ENCODE measurements at places on chromosomes 1 and 21.

DNA sequence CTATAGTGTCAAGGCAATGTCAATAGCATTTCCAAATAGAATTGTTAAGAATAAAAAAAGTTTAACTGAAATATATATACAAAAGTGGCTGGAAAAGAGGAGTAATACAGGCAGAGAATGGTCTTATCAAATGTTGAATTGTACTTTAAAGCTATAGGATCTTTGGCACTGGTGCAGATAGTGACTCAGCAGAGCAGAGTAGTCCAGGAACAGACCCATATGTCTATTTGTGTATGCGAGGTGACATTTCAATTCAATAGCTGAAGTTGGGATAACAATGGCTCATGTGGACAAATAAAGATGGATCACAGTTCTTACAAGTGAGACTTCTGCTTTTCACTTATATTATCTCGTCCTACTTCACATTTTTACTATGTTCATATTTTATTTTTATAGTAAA is 543.0 kb upstream of the B3GALT2 start:
- no peak for DNase-seq

GRCh38 chr1:37472281-37472680 is 2.1 kb upstream of the ZC3H12A start:
- no peak for DNase-seq

DNA sequence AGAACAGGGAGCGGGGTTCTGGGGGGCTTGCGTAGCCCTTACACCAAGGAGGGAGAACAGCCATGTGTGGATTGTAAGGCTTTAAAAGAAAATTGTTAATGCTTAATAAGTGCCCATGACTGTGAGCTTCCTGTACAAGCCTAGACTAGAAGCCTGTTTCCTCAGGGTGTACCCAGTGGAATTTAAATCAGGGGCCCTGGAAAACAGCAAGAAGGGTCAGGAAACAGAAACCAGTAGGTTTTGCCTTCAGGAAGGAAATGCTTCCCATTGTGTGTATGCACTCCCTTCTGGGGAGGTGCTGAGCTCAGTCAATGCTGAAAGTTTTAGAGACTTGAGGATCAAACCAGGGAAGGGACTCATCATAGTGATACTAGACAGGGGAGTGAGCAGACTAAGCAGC is 12.7 kb downstream of the UTP11 start:
- no peak for DNase-seq

GRCh38 chr1:111553196-111553595 is 49.8 kb upstream of the ADORA3 start:
- no peak for DNase-seq

GRCh38 chr1:117669572-117669971 is 63.7 kb downstream of the TENT5C start:
- no peak for DNase-seq

DNA sequence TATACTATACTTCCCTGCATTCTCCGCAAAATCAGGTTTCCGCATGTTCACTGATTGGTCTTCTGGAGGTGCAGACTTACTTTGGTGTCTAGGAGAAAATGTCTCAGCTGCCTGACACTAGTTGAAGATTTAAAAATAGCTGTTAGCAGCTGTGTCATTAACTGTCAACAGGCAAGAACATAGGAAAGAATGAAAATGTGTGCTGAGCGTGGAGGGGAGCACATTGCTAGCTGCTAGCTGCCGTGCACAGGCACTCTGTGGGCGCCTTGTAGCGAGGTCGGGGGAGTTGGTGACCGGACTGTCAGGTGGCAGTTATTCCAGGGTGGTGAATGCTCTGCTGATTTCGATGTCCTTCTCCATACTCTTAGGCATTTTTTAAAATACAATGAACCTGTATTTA is 5.2 kb downstream of the FAAH start:
- DNase-seq = no peak

DNA sequence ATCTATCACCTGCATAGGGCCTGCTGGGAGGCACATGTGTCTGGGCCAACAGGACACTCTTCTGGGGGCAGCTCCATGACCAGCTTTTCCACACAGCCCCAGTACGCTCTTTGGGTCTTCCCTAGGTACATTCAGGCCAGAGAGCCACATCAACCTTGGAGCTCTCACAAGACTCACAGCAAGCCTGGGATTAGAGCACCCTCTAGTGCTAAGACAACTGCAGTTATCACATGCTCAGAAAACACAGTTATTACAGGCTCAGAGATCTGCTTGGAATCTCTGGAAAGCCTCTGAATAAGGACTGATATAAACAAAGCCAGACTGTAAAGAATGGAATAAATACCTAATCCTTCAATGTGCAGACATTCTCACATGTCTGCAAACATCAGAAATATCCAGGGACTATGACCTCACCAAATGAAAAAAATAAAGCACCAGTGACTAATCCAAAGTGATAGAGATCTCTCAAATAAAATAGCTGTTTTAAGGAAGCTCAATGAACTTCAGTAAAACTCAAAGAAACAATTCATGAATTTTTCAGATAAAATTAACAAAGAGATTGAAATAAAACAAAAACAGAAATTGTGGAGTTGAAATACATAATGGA is 563.9 kb upstream of the NR5A2 start:
- DNase-seq = peak; percentile 26

GRCh38 chr1:94104776-94105580 is 16.0 kb downstream of the ABCA4 start:
- no peak for DNase-seq

DNA sequence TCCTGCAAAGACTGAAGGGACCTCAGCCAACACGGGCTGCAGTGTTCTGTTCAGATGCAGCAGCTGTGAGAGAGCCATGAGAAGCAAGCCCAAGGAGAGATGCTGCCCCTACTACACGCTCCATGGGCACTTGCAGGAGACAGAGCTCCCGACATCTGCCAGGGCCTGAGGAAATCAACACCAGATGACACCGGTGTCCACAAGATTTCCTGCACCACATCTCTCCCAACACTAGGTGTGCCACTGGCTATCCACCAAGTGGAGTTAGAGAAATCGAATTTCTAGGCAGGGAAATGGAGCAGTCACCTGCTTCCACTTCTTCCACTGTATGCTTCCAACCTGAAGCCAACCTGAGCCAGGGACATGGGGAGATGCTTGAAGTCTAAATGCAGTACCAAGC is 445.3 kb downstream of the RWDD3 start:
- no peak for DNase-seq

DNA sequence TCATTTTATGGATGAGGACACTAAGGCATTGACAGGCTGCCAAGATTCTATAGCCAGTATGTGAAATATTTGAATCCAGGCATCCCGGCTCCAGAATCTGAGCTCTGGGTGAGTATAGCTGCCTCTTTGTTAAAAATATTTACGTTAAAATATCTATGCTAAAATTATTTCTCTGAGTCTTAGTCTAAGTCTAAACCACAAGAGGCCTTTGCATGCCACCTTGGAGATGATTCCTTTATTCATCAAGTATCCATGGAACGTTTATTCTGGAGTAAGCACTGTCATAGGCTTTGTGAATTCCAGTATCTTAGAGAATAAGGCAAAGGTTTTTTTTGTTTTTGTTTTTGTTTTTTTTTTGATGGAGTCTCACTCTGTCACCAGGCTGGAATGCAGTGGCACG is 116.4 kb downstream of the GREM2 start:
- no peak for DNase-seq

- DNase-seq = peak; percentile 37
Measured at GRCh38 chr1:203744075-203744972, 20.7 kb upstream of the LAX1 start.

- DNase-seq = no peak
Measured at GRCh38 chr1:25813734-25814471, 5.9 kb upstream of the MTFR1L start.

GRCh38 chr1:152461544-152461943 is 47.5 kb upstream of the CRNN start:
- DNase-seq = no peak

DNA sequence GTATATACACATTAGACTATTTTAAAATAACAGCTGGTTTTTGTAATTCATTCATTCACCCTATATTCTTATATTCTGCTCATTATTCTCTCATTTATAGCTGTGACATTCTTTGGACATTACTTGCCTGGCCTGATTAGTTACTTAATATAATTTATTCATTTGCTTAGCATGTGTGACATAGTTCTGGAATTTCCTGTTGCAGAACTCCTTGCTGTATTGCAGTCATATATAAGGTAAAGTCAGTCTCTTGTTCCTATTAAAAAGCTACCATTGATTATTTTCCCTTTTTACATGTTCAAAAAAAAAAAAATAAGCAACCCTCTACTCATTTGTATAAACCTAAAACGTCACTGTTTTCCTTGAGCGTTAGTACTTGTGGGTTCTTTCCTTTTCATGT is 23.9 kb downstream of the GNAT2 start:
- DNase-seq = no peak

GRCh38 chr1:173628888-173629287 is 6.2 kb upstream of the TEX50 start:
- no peak for DNase-seq

- no peak for DNase-seq
Measured at GRCh38 chr1:110119843-110120242, 7.6 kb downstream of the UBL4B start.

DNA sequence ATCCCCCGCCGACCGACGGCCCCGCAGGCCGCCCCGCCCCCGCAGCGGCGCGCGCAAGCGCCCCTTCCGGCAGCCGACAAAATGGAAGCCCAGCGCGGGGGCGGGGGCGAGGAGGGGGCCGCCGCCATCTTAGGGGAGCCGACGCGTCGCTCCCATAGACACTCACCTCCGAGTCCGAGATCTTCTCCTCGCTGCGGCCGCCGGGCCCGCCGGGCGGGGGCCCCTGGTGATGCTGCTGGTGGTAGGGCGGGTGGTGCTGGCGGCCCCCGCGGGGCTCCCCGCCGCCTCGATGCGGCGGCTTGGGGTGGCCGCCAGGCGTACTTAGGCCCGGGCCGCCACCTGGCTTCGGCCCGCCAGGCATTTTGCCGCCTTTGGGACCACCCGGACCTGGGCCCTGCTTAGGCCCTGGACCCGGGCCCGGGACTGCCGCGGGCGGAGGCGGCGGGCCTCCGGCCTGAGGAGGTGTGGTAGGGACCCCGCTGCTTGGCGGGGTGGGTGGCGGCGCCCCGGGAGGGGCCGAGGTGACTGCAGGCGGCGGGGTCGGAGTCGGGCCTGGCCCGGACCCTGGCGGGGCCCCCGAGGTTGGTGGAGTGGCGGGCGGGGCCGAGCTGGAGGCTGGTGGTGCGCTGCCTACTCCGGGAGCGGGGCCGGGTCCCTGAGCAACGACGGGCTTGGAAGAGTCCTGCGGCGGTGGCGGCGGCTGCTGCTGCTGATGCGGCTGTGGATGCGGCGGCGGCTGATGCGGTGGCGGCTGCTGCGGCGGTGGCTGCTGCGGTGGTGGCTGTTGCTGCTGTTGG is 691 bp downstream of the SFPQ start:
- peak; percentile 89 for DNase-seq

DNA sequence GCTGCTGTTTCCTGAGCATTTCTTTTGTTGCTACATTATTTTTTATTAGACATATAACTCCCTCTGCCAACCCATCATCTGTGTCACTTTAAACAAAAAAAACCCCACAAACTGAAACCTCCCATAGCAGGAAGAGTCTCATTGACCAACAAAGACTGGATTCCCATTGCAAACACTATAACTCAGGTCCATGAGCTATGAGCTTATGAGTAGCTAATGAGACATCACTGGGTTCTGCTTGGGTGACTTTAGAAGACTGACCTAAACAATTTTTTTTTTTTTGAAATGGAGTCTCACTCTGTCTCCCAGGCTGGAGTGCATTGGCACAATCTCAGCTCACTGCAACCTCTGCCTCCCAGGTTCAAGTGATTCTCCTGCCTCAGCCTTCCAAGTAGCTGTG is 212.8 kb downstream of the LTN1 start:
- no peak for DNase-seq

DNA sequence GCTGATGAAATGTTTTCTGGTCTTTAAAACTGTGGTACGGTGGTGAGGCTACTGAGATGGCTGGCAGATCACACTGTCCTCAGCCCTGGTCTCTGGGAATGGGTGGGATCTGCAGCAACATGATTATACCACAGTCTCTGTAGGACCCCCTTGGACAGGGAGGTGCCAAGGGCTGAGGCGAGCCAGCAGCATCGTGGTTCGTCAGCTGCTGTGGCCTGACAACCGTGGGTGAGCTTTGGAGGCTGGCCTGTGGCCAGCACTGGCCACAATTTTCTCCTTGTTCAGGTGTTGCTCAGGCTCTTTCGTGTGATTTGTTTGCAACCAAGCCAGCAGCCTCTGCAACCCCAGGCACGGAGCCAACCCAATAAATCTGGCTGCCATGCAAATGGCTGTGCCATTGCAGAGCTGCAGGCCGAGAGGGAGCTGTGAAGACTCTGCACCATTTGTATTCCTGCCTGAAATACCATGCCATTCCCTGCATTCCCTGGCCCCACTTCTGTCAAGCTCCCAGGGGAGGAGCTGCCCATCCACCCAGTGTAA is 70.9 kb downstream of the PCP4 start:
- DNase-seq = no peak

- DNase-seq = peak; percentile 100
Measured at GRCh38 chr1:9428601-9429341, 110.5 kb upstream of the SLC25A33 start.

DNA sequence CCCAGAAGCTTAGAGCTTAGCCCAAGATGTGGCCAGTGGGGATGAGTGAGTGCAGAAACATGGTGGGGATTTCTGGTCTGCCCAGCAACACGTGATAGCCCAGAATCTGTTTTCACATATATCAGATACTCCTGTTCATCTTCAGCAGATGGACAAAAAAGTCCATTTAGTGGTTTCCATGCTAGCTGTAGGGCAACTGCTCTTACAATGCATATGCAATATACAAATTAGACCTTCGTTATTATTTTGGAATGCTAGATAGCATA is 96.9 kb upstream of the SGIP1 start:
- no peak for DNase-seq

DNA sequence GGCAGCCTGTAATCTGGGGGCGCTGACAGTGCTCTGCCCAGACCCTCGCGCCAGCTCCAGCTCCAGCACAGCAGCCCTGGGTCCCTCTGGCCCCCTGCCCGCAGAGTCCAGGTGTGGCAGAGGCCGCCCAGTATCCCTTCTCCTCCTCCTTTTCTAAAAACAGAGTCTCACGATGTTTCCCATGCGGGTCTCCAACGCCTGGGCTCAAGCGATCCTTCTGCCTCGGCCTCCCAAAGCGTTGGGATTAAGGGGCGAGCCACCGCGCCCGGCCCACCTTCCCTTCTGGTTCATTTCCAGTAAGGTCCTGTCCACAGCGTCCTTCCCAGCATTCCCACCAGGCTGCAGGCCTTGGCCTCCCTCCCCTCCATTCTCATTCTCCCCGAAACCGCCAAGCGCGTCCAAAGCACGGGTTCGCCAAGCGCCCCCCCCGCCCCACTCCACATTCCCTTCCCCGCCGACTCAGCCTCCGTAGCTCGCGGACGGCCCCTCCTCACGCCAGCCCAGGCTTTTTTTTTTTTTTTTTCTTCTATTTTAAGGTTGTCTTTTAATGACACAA is 2.0 kb upstream of the PCBP3 start:
- no peak for DNase-seq

- no peak for DNase-seq
Measured at GRCh38 chr1:31568895-31569595, 7.3 kb upstream of the TINAGL1 start.

- no peak for DNase-seq
Measured at GRCh38 chr21:39564200-39564599, 48.5 kb upstream of the B3GALT5 start.

GRCh38 chr1:44780583-44781121 is 5.3 kb downstream of the RPS8 start:
- DNase-seq = no peak

GRCh38 chr21:42460391-42461184 is 35.4 kb downstream of the RSPH1 start:
- DNase-seq = peak; percentile 76

GRCh38 chr1:108107658-108108057 is 92.5 kb downstream of the SLC25A24 start:
- DNase-seq = no peak

GRCh38 chr1:154623358-154623757 is 15.4 kb upstream of the ADAR start:
- no peak for DNase-seq

GRCh38 chr1:211829343-211830054 is 1.1 kb downstream of the LPGAT1 start:
- peak; percentile 14 for DNase-seq

Data from GM06990 (cell line).